ENCODE measurements at places on chromosomes 11 and 22.
A peak's percentile ranks its signal among the peaks of the same experiment; 100 is the strongest.

DNA sequence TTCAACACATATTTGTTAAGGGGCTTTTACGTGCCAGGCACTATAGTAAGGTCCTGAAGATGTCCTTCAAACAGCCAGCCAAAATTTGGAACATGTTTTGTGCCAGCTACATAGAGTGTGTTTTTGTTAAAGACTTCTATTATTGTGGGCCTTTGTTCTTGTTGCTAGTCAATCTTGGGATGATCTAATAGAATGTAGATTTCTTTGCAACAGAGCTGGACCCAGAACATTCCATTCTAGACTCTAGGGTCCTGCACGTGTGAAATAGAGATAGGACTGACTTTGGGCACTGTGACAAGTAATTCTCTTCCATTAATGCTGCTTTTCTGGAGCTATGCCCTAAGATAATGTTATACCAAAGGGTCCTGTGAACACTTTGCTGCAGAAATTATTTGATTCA, 16.9 kb upstream of the IPO7 start:
- DNase-seq, result no peak

GRCh38 chr22:49373289-49373666, 454.4 kb downstream of the BRD1 start:
- DNase-seq, result no peak

DNA sequence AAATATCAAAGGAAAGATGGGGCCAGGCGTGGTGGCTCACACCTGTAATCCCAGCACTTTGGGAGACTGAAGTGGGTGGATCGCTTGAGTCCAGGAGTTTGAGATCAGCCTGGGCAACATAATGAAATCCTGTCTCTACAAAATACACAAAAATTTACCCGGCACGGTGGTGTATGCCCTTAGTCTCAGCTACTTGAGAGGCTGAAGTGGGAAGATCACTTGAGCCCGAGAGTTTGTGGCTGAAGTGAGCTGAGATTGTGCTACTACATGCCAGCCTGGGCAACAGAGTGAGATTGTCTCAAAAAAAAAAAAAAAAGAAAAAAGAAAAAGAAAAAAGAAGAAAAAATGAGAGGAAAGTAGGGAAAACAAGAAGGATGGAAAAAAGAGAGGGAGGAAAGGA, 3.8 kb upstream of the TRIM6 start:
- no peak for DNase-seq

GRCh38 chr22:49300951-49301397, 526.7 kb downstream of the BRD1 start:
- no peak for DNase-seq

- DNase-seq, result no peak
These were observed 3.3 kb upstream of the KMT5B start for GRCh38 chr11:68216171-68216938.

DNA sequence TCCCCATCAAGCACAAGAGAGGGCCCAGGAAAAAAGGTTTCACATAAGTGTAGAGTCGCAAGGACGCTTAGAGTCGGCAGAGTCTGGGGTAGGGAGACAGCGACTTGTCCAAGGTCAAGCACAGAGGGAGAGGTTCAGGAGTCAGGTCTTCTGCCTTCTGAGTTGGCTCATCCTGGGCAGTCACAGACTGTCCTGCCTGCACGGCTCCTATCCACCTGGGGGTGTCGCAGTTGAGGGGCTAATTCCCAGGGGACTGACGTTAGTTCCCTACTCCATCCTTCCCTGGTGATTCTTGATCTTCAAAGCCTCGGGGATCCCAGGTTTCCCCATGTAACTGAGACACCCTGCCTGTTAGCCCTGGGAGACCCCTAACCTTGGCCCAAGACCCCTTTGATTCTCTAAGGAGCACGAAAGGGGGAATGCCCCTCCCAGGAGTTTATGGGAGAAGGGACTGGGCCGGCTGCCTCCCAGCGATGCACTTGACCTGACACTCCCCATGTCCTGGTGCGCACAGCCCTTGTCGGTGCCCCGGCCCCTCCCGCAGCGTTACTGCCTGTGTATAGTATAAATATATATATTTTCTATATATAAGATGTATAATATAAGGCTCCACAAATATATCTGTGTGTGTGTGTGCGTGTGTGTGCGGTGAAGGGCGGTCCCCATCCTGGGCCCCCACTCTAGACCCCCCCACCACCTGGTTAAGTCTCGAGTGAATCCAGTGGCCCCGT, 14.7 kb upstream of the TAB1 start:
- DNase-seq, result peak; percentile 45

DNA sequence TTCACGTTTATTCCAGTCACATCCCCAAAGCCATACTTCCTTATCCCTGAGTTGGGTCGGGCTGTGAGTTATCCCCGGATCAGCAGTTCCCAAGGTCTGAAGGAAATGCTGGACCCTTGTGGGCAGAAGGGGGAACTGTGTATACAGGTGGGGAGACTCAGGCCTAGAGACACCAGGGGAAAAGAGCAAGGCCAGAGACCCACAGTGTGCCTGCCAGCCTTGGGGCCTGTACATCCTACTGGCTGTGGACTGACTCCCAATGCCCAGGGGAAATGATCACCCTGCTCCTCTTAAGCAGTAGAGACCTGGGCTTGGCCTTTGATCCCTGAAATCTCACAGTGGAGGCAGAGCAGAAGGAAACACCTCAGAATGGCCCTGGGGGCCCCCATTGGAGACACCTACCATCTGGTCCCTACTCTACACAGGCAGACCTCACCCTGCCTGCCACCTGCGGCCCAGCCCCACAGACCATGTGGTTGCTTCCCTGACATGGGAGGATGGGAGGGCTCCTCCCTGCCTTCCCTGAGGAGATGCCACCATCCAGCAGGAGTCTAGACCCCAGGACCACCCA, 1.3 kb downstream of the SELENOM start:
- DNase-seq, result no peak

DNA sequence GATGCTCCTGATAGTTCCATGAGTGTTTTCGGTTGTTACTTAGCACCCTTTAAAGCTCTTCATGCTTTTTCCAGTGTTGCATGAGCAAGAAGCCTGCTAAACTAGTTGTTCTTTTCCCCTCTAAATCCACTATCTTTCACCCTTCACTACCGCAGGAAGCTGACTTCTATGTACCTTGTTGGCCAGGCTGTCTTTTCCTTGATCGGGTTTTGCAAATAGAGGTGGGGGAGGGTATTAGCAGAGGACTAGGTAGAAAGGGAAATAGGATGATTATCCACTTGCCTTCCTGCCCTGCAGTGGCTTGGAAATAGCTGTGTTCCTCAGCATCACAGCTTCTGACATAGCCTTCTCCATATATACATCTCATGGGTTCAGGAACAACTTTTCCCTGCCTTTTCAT, 23.9 kb downstream of the AASDHPPT start:
- no peak for DNase-seq

DNA sequence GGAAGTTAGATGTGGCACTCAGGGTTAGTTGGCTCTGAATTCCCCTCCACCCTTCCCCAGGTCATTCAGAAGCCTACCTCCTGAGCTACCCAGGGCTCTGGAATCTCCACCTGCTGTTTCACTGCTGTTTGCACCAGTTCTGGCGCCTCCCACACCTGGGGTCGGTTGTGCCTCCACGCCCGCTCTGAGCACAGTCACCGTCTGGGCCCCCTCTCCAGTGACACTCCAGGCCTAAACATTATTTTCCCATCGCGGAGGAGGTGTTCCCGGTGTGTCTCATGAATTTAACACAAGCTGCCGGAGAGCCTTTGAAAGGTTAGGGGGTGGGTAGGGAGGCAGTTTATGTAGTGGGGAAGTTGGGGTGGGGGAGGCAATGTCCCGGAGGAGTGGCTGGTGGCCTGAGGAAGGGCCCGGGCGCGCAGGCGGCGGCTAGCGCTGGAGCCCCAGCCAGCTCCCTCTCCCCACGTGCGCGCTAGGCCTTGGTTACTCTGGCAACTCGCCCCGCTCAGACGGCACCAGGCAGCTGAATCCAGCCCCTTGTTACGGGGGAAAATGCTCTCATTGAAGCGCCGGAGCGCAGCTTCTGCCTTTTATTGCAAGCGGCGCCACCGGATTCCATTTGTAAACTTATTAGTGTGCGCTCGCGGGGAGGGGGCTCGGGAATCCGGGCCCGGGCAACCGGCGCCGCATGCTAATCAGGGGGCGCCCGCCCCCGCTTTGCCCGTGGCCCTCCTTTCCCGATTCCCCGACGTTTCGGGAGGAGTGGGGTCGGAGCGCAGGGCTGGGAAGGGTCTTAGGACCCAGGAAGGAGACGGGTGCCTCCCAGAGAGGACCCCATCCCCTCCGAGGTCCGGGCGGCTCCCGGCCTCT, 52.4 kb downstream of the GRIK4 start:
- DNase-seq, result peak; percentile 77

GRCh38 chr11:116729501-116730240, 43.1 kb downstream of the BUD13 start:
- no peak for DNase-seq

DNA sequence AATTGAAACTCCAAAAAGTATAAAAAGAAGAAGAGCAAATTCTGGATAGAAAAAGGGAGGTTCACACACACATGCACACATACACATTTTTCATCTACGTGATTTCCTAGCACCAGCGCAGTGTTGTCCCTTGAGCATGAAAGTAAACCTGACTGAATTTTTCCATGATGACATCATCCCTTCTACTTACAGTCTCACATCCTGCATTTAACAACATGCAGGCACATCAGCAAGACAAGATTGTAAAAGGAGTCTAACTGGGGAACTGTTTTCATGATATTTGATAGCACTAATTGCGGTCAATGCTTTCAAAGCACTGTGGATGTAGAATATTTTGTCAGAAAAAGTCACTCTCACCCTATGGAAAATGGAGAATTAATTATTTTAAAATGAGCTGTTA, 36.6 kb downstream of the GAS2 start:
- peak; percentile 87 for DNase-seq

GRCh38 chr11:95904009-95904650, 19.8 kb downstream of the MTMR2 start:
- no peak for DNase-seq
